ENCODE measurements at places on chromosomes 16 and 17.

DNA sequence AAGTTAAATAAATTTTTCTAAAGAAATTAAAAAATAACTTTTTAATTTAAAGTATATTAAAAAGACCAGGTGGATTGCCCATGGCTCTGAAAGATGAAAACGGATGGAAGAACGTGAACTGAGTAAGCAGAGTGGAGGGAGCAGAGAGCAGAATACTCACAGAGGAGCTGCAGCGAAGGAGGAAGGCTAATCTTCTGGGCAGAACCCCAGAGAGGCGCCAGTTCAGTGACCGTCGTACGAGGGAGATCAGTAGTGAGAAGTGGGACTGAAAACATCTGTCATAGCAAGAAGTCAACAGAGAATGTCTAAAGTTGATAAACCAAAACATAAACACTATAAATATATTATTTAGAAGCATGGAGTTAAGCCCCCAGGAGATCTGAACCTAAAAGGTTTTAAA, 34.9 kb downstream of the UBE2G1 start:
- DNase-seq = no peak

DNA sequence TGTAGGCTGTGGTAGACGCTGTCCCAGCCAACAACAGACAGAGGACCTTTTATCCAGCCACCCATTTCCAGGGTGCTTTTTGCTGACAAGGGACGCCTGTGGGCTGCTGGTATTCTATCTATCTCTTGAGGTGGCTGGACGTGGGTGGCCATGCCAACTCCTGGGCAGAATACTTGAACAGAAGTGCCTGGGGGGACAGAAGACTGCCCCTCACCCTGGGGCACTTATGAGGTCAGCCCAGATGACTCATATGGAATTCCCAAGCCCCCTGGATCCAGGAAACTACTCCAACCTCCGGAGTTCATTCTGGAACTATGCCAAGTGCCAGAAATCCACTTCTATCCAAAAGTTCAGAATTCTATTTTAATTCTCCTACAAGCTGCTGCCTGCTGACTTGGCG, 61.3 kb downstream of the CDRT4 start:
- no peak for DNase-seq

DNA sequence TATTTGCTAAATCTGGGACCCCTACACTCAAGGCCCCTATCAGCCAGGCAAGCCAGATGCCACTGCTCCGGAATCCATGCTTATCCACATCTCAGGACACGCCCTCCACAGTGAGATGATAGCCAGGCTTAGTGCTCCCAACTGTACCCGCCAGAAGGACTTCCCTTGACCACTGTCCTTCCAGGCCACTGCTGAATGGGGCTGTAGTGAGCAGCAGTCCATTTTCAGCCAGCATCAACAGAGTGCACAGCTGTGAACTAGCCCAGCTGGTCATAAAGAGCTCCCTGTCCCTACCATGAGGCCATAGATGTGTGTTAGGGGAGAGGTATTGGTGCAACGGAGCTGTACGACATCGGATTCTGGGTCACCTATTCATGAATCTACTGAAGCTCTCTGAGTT, 13.0 kb upstream of the MED9 start:
- DNase-seq = no peak

DNA sequence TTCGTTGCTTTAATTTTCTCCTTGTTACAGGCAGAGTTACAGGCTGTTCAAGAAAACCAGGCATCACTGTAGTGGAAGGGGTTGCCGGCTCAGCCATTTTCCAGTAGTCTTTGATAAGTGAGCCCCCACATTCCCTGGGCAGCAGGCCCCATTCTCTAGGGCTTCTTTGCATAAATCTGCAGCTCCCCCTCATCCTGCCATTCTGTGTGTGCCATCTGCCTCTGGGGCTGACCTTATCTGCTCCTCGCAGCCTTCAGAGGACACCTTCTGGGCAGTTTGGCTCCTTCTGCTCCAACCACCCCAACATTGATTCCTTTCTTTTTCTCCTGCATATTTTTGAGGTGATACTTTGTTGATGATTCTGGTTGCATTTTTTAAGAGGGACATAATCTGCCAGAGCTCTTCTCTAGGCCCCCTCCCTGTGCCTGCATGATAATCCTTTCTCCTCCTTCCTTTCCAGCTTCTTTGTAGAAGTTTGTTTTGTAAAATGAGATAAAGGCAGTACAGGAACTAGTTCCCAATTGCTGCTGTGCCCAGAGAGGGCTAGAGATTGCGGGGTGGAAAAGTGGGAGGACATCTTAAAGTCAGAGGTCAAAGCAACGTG, 17.1 kb downstream of the RND2 start:
- no peak for DNase-seq

- no peak for DNase-seq
Measured at GRCh38 chr17:43769859-43770258, 8.9 kb downstream of the DUSP3 start.

- DNase-seq = no peak
Measured at GRCh38 chr17:13749891-13750235, 148.1 kb upstream of the HS3ST3A1 start.

DNA sequence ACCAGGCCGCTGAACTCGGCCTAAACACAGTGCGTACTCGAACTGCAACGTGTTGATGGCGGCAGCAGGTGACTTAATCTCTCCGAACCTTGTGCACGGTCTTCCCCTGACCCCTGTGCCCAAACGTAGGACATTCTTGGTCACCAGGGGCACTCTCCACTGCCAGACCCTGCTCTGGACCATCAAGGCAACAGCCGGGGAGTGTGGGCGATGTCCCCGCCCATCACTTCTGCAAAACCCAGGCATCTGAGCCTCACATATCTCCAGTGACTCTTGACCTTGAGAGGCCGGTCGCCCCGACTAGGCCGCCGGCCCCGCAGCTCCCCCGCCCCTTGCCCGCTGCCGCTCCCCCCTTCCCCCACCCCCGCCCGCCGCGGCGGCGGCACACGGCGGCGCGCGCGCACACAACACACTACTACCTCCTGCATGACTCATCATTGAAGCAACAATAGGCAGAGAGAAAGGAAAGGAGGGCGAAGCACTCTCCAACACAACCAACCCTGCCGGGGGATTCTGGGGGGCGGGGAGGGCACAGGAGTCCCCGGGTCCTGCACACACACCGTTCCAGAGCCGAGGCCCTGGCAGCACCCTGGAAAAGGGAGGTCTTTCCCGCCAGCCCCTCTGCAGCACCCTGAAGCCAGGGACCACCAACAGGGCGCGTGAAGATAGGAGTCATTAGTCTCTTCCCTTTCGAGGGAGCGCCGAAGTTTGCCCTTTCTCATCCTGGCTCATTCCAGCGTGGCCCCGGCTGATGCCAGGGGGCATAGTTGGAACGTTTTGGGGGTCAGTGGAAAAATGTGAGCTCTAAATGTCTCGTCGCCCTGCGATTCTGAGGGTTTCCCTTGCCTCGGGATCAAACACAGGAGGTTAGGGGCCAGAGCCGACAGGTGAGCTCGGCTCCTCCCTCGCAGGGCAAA, 1.9 kb downstream of the MNT start:
- DNase-seq = no peak

- DNase-seq = no peak
Measured at GRCh38 chr16:9929313-9929712, 252.9 kb downstream of the GRIN2A start.

- DNase-seq = no peak
Measured at GRCh38 chr17:33469911-33470310, 176.8 kb upstream of the ASIC2 start.

GRCh38 chr16:50821586-50821985, 79.7 kb downstream of the CYLD start:
- DNase-seq = no peak

- DNase-seq = no peak
Measured at GRCh38 chr16:4749700-4750257, 15.4 kb downstream of the DNAAF8 start.

DNA sequence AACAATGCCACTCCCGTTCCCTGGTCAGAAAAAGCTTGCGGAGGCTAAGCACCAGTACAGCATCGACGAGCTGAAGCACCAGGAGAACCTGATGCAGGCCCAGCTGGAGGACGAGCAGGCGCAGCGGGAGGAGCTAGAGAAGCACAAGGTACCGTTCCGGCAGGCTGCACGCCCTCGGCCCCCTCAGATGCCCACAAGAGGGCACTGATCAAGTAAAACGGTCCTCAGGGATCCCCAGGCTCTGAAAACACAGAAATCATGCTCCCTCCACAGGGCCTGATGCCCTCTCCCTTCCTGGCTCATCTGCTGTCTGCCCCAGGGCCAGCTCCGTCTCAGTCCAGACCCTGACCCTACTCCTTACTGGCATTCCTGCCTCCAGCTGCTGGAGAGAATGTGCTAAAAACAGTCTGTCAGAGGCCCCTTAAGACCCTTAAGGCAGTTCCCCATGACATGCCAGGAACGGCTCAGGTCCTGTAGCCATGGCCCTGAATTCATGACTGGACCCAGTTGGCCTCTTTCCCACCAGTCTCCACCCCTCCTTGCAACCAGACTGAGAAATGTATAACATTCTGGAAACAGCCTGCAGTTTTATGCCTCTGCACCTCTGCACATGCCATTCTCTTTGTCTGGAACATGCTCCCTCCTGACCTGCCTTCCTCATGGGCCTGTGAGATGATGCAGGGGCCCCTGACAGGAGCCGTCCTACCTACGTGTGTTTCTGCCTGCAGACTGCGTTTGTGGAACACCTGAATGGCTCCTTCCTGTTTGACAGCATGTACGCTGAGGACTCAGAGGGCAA, 21.8 kb downstream of the DRC3 start:
- peak; percentile 14 for DNase-seq

DNA sequence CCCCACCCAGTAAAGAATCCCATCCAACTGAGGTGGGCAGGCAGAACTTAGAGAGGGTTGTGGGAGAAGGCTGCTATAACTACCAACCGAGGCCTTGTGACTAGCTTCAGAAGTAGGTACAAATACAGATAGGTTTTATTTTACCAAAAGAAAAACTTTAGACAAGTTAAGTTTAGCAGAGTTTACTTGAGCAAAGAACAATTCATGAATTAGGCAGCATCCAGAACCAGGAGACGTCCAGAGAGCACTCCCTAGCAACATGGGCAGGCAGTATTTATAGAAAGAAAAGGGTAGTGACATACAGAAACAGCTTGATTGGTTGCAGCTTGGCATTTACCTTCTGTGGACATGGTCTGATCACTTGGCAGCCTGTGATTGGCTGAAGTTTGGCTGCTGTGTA, 42.1 kb downstream of the SLFN5 start:
- DNase-seq = no peak

DNA sequence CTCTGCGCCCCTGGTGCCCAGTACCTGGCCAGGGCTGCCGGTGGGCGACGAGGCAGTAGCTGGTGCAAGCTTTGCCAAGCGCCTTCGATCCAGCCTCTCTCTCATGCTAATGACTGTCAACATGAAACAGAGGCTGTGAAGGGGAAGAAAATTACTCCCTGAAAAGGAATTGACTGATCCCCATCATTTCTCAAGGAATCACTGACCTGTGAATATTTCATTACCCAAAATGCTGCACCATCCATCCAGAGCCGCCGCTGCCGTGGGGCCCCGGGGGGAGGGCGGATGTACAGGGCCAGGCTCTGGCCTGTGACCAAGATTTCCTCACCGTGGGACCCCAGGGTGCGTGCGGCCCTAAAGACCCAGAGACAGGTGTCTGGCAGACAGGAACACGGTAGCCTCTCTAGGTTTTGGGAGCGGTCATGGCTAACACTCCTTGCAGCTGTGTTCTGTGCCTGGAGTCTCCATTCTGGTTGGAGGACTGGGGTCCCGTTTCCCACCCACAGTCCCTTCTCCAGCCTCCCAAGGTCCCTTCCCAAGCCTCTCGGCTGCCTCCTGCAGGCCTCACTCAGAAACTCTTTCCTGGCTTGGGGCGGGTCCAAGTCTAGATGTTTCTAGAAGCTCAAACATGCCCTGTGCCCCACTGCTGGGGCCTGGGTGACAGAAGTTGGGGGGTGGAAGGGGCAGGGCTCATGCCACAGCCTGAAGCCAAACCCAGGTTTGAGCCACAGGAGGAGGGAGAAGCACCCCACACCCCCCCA, 73.3 kb downstream of the ENGASE start:
- no peak for DNase-seq

DNA sequence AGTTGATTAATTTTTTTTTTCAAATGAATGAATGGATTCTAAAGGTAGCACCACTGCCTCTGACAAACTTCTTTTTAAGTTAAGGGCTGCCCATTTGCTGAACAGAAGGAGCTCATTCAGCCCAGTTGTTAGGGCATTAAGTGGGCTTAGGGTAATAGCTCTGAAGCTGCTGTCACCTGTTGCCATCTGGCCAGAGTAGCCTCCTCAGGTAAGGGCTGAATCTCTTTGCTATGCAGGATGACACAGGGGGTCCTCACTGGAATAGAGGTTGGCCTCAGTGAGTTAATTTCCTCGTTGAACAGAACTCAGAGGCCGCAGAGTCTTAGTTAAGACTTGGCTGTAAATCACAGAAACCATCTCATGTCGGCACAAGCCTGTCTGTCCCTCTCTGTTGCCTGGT, 232.8 kb downstream of the CCDC182 start:
- no peak for DNase-seq

- DNase-seq = no peak
Measured at GRCh38 chr17:73947966-73948355, 255.5 kb upstream of the RPL38 start.
